ENCODE measurements at places on chromosomes 3 and 15.

- no peak for DNase-seq
These were observed 172.7 kb upstream of the TRIM42 start for GRCh38 chr3:140505213-140505612.

- DNase-seq = no peak
These were observed 181.0 kb upstream of the CBLB start for GRCh38 chr3:106049821-106050220.

- no peak for DNase-seq
These were observed 12.7 kb downstream of the FAM240A start for GRCh38 chr3:46624975-46625490.

DNA sequence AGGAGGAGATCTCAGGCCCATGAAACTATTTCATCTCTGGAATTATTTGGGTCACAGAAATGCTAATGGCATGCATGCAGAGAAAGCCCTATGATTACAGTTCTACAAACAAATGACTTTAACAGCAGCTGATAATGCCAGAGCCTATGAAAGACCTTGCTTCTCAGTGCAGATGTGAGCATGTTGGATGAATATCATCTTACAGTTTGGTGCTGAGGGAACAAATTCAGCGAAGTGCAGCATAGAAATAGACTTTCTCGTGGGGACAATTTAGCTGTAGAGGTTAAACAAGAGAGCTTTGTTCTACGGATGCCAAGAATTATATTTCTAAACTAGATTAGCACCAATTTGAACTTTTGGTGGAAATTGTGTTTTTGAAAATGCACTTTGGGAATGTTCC lies 27.7 kb downstream of the PTX3 start:
- no peak for DNase-seq

GRCh38 chr3:183100376-183100775 lies 1.1 kb upstream of the MCCC1 start:
- DNase-seq = no peak

DNA sequence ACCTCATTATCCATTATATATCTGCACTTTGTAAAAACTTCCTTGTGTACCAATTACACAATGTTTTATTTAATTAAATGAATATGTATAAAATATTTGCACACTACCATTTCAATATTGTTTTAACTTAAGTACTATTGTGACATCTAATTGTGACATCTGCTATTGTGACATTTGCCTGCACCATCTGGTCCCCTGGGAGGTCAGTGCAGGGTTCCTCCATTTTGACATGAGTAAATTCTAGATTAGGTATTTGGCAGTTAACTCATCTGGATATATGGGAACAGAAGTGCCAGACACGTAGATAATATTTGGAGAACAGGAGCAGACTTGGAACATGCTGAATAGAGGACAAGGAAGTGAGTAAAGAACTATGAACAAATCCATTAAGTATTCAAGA lies 332.1 kb downstream of the VGLL3 start:
- DNase-seq = no peak

DNA sequence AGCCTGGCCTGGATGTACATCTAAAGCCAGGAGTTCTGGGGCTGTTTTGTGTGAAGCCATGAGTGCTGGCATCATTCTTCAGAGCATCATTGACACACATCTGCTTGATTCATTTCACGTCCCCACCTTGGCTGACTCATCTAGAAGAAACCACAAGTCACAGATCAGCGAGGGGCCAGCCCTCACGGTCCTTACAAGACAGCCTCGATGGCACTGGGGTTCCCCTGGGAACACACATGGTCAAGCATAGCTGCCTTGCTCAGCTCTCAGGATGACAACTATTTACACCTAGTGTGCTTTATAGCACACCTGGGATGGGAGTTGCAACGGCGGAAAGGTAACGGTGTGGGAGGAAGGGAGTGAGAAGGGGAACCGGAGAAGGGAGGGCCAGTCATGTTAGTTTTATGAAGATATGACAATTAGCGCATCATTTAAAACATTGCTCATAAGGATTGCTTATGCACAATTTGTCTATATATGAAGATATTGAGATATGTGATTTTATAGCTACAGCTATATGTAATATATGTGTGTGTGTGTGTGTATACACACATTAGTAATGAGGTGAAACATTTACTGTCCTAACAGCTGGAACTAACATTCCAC lies 227.1 kb downstream of the RPLP1 start:
- no peak for DNase-seq

- DNase-seq = no peak
These were observed 38.9 kb upstream of the ATP10A start for GRCh38 chr15:25901811-25902605.

DNA sequence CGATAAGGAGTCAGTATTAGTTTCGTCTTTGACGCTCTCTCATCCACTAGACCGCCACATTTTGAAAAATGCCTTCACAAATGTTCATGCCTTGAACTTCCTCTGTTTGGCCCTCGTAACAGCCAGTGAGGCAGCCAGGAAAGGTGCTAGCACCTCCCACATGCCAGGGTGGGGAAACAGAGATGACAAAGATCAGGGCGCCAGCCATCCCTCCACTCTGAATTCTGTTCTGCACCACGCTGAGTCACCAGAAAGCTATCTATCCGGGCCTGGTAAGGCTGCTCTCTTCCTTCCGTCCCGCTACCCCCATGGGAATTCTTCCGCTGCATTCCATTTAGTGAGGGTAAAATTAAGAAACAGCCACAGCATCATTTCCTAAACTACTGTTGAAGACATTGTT lies 31.3 kb upstream of the BCL2L10 start:
- DNase-seq = no peak
